CMK (cell line): ENCODE measurements at places on chromosomes 13 and 19.

- no peak for DNase-seq
Measured at GRCh38 chr19:14530005-14530348, 583 bp downstream of the TECR start.

GRCh38 chr13:76769271-76769791 lies 116.9 kb downstream of the KCTD12 start:
- DNase-seq: no peak

GRCh38 chr19:32165141-32165540 lies 180.3 kb upstream of the ZNF507 start:
- DNase-seq: no peak

- DNase-seq: no peak
Measured at GRCh38 chr13:99610702-99611289, 109.5 kb downstream of the TM9SF2 start.

- no peak for DNase-seq
Measured at GRCh38 chr13:37109051-37109678, 3.7 kb upstream of the CSNK1A1L start.

- no peak for DNase-seq
Measured at GRCh38 chr13:52004511-52005170, 6.6 kb downstream of the ATP7B start.

DNA sequence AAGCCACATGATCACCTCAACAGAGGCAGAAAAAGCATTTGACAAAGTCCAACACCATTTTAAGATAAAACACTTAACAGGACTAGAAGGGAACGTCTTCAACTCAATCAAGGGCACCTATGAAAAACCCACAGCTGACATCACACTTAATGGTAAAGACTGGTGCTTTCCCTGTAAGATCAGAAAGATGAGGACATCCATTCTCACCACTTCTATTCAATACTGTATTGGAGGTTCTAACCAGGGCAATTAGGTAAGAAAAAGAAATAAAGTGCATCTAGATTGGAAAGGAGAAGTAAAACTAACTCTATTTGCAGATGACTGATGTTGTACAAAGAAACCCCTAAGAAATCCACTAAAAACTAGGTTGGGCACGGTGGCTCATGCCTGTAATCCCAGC lies 11.2 kb upstream of the AKAP8 start:
- DNase-seq: no peak

- no peak for DNase-seq
Measured at GRCh38 chr13:54775501-54776191, 1747.0 kb downstream of the OLFM4 start.

- DNase-seq: no peak
Measured at GRCh38 chr19:38047641-38048040, 140.6 kb downstream of the SIPA1L3 start.

GRCh38 chr13:44523146-44524015 lies 52.7 kb downstream of the TSC22D1 start:
- no peak for DNase-seq

- DNase-seq: no peak
Measured at GRCh38 chr19:16579381-16579780, 7.2 kb upstream of the SLC35E1 start.

- DNase-seq: no peak
Measured at GRCh38 chr19:31883296-31883990, 462.0 kb upstream of the ZNF507 start.

- no peak for DNase-seq
Measured at GRCh38 chr13:113401452-113402415, 37.8 kb upstream of the GRTP1 start.

DNA sequence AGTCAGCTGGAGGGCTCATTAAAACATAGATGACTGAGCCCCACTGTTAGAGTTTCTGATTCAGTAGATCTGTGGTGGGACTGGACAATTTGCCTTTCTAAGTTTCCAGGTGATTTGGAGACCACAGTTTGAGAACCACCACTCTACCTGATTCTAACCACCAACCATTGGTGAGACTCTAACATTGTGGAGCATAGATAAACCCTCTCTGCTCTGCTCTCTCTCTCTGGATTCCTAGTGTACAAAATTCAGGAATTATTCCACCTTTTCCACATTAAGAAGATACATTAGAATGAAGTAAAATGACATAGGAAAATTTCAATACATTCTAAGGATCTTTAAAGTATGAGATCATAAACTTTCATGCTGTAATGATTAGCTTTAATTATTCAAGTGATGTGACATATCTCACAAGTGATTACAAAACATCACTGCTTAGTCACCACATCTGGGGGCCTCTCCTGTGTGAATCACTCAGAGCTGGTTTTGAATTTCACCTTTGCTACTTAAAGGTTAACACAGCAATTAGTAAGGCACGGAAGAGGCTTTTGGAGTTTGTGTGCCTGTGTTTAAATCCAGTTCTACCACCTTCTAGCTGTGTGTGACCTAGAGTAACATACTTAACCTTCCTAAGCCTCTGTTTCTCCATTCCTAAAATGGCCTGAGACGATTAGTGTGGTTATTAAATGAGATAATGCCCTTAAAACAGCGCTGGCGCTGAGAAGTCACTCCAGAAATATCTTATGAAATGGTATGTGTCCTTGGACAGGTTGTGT lies 78.5 kb upstream of the NBEA start:
- no peak for DNase-seq

- no peak for DNase-seq
Measured at GRCh38 chr19:50837300-50837699, 3.9 kb upstream of the KLK15 start.
